ENCODE measurements at places on chromosomes 5 and 9. TPM values are rescaled to one million over a fixed set of nuclear protein-coding genes. Genes with fewer than 3 reads are reported as not detected.

- DNase-seq = peak; percentile 25
Observed at GRCh38 chr5:89083791-89084190, 200.8 kb upstream of the MEF2C start.

DNA sequence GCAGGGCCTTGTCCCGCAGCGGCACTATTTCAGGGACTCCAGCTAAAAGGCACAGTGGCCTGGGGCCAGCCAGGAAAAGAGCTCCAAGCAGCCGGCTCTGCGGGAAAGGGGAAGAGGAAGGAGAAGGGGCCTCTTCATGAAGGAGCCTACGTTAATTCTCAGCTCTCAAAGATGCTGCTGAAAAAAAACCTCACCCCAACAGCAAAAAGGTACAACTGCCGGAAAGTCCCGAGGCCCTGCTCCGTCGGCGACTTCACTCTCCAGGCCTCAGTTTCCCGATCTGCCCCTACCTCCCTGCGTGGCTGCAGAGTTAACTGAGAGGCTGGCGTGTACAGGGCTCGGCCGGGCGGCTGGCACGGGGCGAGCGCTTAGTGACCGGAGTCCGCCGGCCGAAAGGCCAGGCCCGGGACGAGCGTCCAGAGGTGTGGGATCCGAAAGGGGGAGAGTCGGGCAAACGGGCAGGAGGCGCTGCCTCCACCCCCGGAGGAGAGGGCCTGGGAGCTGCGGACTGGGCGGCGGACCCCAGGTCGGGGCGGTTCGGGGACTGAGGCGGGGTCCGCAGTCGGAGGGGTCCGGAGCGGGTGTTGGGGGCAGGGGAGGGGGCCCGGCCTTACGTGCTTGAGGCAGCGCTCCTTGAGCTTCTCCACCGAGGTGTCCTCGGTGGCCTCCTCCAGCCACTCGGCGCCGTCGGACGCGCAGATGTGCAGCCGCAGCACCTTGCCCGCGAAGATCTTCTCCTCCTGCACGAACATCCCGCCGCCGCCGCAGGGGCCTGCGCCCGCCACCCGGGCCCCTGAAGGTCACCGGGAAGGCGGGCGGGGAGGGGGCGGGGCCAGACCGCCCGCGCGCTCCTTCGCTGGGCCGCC is 529 bp downstream of the UBAC1 start:
- DNase-seq = peak; percentile 10

- no peak for DNase-seq
Observed at GRCh38 chr5:113503146-113503545, 10.3 kb upstream of the YTHDC2 start.

DNA sequence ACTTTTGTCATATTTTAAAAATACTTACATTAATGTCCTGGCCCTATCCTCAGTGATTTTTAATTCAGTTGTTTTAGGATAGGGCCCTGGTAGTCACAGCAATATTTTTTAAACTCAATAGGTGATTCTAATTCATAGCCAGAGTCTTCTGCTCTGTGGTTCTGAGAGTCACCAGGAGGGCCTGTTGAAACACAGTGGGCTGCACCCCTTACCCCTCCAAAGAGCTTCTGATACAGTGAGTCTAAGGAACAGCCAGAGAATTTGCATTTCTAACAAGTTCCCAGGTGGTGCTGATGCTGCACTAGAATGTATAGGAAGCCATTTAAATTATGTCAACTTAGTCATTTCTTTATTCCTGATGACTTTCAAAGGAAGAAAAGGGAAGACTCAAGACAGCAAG is 458.3 kb upstream of the ARRDC3 start:
- DNase-seq = no peak

GRCh38 chr9:33364127-33364526 is 38.2 kb downstream of the AQP7 start:
- DNase-seq = no peak

- no peak for DNase-seq
Observed at GRCh38 chr9:138060365-138060764, 182.8 kb downstream of the CACNA1B start.

- no peak for DNase-seq
Observed at GRCh38 chr5:24547132-24547531, 97.6 kb downstream of the CDH10 start.

DNA sequence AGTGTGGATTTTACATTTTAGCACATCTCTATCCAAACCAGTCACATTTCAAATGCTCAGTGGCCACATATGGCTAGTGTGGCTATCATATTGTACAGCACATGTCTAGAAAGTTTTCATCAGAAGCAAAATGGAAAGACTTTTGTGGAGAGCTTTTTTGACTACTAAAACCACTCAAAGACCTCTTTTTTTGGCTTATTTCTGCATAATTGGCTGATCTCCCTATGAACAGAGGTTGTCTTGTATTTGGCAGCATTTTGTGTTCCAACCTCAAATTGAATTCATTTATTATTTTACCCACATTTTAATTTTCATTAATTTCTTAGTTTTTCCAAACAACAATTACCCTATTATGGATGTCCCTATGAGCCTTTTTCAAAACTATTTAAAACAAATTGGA is 395.7 kb downstream of the TLE1 start:
- no peak for DNase-seq

DNA sequence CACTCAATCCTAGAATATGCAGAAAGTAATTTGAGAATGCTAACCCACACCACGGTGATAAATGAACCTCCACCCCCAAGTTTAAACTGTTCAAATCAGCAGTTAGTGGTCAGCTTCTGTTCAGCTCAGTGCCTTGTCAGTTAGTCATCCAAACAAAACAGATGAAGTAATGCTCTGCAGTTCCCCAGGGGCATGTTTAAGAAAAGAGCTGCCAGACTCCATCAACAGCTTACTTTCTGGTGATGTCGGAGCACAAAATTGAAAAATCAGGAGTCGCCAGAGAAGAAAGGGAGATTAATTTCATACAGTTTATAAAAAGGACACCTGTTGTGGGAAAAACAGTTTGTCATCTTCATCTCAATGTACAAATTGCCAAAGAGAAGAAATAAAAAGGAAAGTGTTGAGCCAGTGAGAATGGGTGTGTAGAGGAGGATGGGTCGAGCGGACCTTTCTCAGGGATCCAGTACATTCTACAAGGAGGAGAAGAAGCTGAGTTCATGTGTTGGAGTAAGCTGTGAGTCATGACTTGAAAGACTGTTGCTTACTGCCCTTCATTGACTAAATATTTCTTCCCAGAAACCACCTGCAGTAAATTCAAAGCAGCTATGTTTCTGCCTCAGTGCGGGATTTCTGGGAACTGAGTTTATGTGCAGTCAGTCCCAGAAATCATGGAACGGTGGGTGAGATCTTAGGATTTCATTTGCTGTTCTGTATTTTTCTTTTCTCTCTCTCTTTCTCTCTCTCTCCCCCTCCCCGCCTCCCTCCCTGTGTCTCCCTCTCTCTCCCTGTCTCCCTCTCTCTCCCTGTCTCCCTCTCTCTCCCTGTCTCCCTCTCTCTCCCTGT is 13.7 kb downstream of the TRIO start:
- peak; percentile 96 for DNase-seq

DNA sequence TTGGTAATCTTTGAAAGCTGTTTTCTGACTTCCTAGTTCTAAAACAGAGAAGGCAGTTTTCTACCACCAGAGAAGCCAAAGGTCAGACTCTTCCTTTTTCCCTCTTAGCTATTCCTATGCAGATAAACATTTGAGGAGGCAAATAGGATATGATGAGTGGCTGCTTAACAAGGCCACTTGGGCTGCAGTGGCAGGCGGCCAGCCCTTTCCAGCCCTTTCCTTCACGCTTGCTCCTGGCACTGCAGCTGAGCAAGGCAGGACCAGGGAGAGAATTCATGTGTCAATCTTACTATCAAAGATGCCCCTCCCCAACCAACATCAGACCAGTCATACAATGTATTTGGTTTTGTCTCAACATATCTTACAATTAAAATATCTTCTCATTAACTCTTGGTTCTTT is 36.8 kb upstream of the RNF38 start:
- DNase-seq = no peak

DNA sequence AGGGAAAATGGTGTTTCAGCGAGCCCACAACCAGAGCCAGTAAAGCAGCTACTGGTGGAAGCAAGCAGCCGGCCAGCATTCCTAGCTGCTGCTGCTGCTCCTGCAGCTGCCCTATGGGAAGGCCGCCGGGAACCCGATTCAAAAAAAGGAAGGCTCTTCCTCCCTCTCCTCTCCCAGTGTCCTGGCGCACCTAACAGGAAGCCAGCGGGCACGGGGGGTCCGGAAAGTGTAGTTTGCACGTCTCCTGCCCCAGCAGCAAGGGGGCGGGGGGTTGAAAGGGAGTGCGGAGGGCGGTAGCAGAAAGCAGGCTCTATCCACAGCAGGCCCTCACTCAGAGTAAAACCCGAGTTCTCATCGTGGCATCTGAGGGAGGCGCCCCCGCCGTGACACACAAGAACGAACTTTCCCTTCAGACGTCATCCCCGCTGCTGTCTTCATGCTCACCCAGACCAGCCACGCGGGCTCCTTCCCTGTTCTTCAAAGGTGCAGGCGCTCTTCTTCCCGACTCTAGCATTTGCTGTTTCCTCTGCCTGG is 16.5 kb downstream of the GRXCR2 start:
- no peak for DNase-seq

DNA sequence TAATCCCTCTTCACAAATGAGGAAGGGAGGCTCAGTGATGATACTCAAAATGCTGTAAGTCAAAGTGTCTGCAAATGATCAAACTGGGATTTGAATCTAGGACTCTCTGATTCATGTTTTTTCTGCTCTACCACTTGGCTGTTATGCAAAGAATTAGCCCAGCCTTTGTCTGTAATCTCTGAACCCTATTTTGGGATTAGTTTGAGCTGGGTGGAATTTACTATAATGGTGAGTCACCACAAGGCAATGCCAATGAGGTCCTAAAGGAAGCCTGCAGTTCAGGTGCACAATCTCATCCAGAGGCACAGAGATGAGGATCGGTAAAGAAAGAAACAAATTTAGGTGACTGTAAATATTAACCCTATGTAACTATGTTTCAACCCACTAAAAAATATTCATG is 29.2 kb downstream of the RFK start:
- DNase-seq = no peak

- DNase-seq = no peak
Observed at GRCh38 chr9:79769476-79770275, 197.9 kb downstream of the TLE4 start.

- DNase-seq = no peak
Observed at GRCh38 chr5:160451281-160451680, 29.6 kb downstream of the PTTG1 start.

- no peak for DNase-seq
Observed at GRCh38 chr5:38824821-38825220, 21.0 kb upstream of the OSMR start.

DNA sequence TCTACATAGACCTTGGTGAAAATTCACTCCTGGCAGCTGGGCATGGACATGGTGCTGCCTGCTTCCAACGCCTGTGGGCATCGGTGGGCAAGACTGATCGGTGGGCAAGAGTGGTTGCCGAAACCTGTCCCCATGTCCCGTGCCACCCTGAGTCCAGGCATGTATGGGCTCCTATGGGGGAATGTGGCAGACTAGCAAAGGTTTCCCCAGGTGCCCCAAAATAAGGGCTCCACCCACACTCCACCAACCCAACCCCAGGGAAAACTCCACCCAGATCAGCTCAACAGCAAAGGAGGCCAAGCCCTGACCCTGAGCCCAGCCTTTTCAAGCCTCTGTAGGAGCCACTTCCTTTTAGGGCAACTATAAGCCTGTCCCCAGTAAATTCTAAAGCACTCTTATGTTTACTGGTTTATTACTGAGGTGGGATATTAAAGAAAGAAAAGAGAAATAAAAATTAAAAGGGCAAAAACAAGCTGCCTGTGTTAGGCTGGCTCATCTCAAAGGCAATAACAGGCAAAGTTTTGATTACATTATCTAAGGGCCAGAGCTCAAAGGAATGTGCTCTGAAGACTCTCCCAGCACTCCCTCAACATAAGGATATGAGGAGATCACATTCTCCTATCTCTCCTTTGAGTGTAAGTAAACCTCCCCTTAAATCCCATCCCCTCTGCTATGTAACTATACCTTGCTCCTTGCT is 8.9 kb upstream of the SPATA31E1 start:
- no peak for DNase-seq

DNA sequence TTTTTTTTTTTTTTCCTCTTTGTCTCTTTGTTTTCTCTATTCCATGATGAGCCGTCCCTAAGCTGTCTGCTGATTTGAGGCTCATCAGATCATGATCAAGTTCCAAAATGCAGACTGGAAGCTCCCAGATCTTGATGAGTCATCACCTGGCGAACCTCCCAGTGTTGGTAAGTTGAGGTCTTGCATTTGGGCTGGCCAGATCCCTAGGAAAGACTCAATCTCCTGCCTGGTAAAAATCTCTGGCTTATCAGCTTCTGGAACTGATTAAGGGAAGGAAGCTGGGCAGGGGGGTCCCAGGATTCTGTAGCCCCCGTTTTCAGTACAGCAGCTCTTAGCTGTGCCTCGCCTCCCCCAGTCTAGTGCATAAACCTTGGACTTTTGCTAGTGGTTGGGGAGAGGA is 69.0 kb downstream of the TSPAN17 start:
- DNase-seq = peak; percentile 91

FAM200C gene
- total RNA-seq = 7.4 TPM

GKAP1 gene
- 0.72 TPM for total RNA-seq

NUTM2G gene
- total RNA-seq = not detected

GABRA6 gene
- total RNA-seq = not detected

C6 gene
- total RNA-seq = not detected

Measured in RPMI7951 (cell line).